ENCODE measurements at places on chromosomes 11 and 22. TPM values are rescaled to one million over a fixed set of nuclear protein-coding genes. Genes with fewer than 3 reads are reported as not detected.

Gene C11orf54
- 17.9 TPM for total RNA-seq

- H3K27me3 ChIP-seq, result no peaks in the 10 kb centered on the region
- DNase-seq, result no peak
- H3K4me1 ChIP-seq, result no peaks in the 10 kb centered on the region
- H3K27ac ChIP-seq, result no peak overlapping the region
- H3K36me3 ChIP-seq, result no peaks in the 10 kb centered on the region
These were observed 599.2 kb upstream of the LUZP2 start for GRCh38 chr11:23897453-23898286.

DNA sequence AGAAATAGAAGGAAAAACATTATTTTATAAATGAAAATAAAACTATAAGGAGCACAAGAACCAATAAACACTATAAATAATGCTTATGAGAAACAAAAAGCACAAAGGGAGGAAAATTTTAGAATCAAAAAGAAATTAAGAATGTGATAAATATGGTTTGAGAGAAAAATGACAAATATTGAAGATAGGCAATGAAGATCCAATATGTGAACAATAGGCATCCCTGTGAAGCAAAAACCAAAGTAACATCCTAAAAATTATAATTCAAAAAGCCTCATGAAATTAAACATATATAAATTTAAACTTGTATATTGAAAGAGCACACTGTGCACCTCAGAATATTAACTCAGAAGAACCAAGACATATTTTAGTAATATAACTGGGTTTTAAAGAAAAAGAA, 216.2 kb downstream of the GRIK4 start:
- H3K27me3 ChIP-seq, result peaks cover 11% of the 10 kb centered on the region
- H3K36me3 ChIP-seq, result no peaks in the 10 kb centered on the region
- DNase-seq, result no peak
- no peak overlapping the region for H3K27ac ChIP-seq
- H3K4me1 ChIP-seq, result no peaks in the 10 kb centered on the region

DNA sequence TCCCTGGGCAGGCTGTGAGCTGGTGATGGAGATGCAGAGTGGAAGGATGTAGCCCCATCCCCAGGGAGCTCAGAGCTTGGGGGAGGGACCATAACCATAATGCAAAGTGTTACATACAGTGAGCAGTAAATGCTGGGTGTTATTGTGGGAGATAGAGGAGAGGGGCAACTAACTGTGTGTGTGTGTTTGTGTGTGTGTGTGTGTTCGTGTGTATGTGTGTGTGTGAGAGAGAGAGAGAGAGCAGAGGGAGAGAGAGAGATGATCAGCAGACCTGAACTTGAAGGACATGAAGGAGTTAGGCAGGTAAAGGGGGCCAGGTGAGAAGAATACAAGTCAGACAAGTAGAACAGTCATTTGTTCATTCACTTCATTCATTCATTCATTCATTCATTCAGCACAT, 74.2 kb downstream of the CACNG2 start:
- H3K4me3 ChIP-seq, result no peak overlapping the region
- peaks cover 21% of the 10 kb centered on the region for H3K27me3 ChIP-seq
- H3K27ac ChIP-seq, result no peak overlapping the region
- H3K4me1 ChIP-seq, result no peaks in the 10 kb centered on the region
- no peak for DNase-seq

DNA sequence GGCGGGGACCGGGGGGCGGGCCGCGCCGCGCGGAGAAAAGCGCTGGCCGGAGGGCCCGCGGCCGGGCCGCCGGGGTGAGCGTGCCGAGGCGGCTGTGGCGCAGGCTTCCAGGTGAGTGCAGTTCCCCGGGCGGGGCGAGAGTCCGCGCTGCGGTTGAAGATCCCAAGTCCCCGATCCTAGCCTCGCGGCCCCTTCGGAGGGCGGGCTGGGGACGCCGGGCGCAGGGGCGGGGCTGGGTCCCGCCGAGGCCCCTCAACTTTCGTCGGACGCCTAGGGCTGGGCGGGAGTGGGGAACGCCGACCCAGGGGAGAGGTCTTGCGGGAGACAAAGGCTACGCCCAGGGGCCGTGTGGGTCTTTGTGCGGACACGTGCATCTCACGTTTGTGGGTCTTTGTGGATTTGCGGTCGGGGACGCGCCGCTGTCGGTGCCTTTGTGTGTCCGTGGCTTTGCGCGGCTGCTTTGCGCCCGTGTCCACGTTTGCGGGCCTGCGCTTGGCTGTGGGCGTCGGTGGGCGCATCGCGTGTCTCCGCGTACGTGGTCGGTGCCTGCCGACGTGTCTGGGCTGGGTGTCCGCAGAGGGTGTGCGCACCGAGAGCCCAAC, at the start of gene TSKU:
Gene TSKU, plus strand, starts transcription at position 63 of the 602 bp plus-strand sequence. CDS start 12,261 bp downstream, outside the sequence.
- peaks cover 48% of the 10 kb centered on the region for H3K27me3 ChIP-seq
- DNase-seq, result no peak
- H3K4me1 ChIP-seq, result peaks cover 24% of the 10 kb centered on the region
- peak within 1 kb of the TSS; percentile 93 for H3K27ac ChIP-seq

GRCh38 chr11:121696931-121697670, 244.3 kb upstream of the SORL1-AS1 start:
- peaks cover 14% of the 10 kb centered on the region for H3K27me3 ChIP-seq
- H3K27ac ChIP-seq, result no peak overlapping the region
- no peaks in the 10 kb centered on the region for H3K4me1 ChIP-seq
- no peak overlapping the region for H3K4me3 ChIP-seq
- no peak for DNase-seq

DNA sequence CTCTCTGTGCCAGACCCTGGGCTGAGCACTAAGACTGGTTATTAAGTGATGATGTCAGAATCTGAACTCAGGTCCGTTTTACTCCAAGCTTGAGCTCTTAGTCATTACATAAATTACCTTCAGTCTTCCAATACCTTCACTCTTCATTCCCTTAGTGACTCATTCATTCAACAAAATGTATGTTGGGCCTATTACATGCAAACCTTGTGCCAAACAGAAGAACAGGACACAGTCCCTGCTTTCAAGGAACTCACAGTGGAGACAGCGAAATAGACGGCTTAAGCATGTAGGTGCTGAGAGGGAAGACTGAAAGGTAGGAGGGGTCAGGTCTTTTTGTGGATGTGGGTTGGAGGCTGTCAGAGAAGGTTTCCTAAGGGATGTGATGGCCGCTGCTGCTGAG, 3.3 kb downstream of the KCTD14 start:
- no peaks in the 10 kb centered on the region for H3K36me3 ChIP-seq
- no peak overlapping the region for H3K4me3 ChIP-seq
- H3K4me1 ChIP-seq, result peaks cover 3% of the 10 kb centered on the region
- no peak overlapping the region for H3K27ac ChIP-seq
- H3K27me3 ChIP-seq, result peaks cover 22% of the 10 kb centered on the region
- DNase-seq, result no peak

DNA sequence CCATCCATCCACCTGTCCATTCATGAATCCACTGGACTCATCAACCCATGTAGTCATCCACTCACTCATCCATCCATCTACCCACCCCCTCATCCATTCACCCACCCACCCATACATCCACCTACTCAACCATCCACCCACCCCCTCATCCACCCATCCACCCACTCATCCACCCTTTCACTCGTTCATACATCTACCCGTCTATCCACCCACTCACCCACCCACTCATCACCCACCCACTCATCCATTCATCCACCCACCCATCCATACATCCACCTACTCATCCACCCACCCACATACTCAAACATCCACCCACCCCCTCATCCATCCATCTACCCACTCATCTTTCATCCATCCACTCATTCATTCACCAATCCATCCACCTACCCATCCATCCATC, 37.7 kb downstream of the RTL6 start:
- H3K4me1 ChIP-seq, result peaks cover 42% of the 10 kb centered on the region
- H3K27ac ChIP-seq, result peak overlapping the region; percentile 69
- H3K36me3 ChIP-seq, result peaks cover 5% of the 10 kb centered on the region
- DNase-seq, result no peak
- no peak overlapping the region for H3K4me3 ChIP-seq

Data from activated CD8-positive, alpha-beta T cell treated with anti-CD3 and anti-CD28 coated beads, Interleukin-2, amount 10 ng/mL, durations not matched to agents 7 days and 5 days (primary cell).